ENCODE measurements at places on chromosomes 7 and 10.

DNA sequence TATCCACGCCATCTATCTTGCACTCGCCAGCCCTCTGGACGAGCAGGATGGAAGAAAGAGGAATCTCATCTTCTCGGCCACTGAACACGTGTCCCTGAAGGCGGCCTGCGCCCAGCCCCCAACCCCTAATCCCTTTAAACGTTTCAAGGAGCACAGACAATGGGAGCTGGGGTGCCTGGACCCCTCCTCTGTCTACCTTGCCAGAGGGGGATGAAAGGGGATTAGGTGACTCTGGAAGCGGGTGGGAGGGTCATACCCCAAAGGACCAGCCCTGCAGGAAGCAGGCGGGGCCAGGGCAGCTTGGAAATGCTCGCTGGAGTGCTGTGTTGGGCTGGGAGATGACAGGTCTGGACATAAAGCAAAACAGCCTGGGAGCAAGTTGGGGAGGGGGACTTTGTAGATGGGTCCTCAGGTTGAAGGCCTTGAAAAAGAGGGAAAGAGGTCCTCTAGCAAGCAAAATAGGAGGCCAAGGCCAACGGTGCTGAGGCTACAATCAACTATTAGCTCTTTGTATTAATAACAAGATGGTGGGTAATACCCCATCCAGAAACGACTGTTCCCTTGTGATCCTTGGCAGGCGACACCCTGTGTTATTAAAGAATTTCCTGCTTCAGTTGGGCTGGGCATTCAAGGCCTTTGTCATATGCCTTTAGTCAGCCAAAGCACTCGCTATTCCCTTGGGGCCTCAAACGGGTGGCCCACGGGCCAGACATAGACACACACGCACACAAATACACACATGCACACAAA lies 126.5 kb upstream of the UNC5B start:
- DNase-seq: no peak

DNA sequence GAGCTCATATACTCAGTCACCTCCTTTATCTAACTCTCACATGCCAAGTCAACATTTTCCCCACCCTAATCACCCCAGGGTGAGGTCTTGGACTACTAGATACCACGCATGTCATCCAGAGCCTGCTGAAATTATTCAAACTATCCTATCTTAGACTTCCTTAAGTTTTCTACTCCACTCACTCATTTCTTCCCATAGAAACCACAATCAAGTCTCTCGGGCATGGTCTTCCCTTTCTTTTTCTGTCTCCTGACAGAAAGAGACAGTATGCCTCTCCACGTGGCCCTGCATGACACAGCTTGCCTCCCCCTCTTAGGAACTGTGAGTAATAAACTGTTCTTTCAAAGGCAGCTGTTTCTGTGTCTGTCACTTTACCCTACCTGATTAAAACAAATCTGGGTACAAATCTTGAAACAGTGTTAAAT lies 29.4 kb downstream of the TAS2R41 start:
- no peak for DNase-seq

DNA sequence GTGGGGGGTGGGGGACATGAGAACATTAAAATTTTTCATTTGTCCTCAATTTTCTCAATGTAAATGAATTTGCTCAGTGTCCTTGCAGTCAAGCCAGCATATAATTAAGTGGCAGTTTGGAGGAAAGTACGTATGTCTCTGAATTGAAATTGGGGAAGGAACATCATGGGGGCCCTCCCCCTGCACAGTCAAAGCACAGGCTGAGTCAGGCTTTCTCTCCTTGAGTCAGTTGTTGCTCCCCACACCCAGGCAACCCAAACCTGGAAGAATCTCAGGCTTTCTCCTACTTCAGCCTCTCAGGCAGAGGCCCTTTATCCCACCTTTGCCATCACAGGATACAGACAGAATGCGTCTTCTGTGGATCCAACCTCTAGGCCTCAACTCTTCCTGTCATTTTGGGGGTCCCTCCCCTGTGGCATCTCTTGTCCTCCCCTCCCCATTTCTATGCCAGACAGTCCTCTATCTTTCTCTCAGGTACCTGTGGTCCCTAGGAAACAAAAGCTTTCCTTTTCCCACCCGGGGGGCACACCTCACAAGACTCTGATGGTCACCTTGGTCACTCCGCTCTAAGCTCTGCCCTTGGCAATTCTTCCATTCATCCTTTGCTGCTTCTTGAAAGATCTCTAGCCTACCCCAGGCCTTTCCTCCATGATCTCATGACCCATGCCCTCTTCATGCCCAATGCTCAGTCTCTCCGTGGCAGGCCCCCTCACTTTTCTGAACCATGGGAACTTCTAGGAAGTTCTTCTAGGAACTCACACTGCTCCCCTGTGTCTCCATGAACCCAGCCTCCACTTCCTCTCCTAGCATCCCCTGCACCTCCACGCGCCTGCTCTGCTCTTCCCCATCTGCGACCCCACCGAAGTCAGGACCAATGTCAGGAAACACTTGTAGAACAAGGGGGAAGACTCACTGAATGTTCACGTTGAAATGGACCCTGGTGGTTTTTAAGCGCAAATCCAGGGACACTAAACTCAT lies 40.4 kb downstream of the CREB3L2 start:
- DNase-seq: no peak

DNA sequence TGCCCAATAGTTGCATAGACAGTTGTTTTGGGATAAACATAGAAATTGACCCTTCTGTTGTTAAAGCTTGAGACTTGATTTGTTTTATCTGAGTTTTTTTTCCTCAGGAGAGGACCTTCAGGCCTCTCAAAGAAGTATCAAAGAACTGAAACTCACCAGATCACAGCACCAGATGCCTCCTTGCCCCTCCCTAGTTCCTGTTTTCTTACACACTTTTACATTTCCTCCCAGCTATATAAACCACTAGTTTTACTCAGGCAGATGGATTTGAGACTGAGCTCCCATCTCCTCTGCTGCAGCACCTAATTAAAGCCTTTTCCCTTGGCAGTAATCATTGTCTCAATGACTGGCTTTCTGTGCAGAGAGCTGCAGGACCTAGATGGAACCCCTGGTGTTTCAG lies 150.6 kb upstream of the NRG3 start:
- DNase-seq: no peak

- DNase-seq: no peak
Observed at GRCh38 chr10:72049969-72050781, 38.2 kb downstream of the SPOCK2 start.

- DNase-seq: no peak
Observed at GRCh38 chr7:126668367-126668752, 584.4 kb downstream of the GRM8 start.

GRCh38 chr10:30348378-30348776 lies 701 bp downstream of the MTPAP start:
- DNase-seq: no peak

Measured in stimulated activated CD4-positive, alpha-beta T cell treated with anti-CD3 and anti-CD28 coated beads, Interleukin-1b, Interleukin-23, amount 100 ng/mL, for 1 hour (primary cell).